ENCODE measurements at places on chromosomes 6 and 20. TPM values are rescaled to one million over a fixed set of nuclear protein-coding genes. Genes with fewer than 3 reads are reported as not detected.

AKAP7 gene
- 11.0 TPM for total RNA-seq

LPA gene
- total RNA-seq: 0.30 TPM

ARHGAP18 gene
- total RNA-seq: 57.9 TPM

LAMP5 gene
- total RNA-seq: 0.41 TPM

PDE10A gene
- 2.7 TPM for total RNA-seq

All from lower lobe of right lung (tissue), 2 donors.